ENCODE measurements at places on chromosomes 1 and 21.

- DNase-seq = no peak
Measured at GRCh38 chr1:1087351-1088028, 13.4 kb upstream of the RNF223 start.

- DNase-seq = no peak
Measured at GRCh38 chr1:107794571-107794970, 170.4 kb downstream of the VAV3 start.

DNA sequence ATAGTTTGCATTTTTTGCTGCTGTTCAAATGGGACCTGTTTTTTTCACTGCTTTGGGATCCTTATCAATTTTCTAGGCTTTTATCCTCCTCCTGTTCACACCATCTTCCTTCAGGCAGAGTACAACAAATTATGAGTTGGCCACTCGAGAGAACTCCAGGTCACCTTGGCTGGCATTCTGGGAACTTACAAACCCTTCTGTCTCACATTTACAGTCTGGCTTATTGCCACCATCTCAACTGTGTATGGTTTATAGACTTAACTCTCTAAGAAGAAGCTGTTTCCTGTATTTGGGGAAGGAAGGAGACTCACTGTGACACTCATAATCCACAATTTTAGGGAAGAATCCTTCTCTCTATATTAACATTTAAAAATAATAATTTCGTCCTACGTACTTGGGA is 5.4 kb upstream of the ZNF691 start:
- DNase-seq = no peak

- no peak for DNase-seq
Measured at GRCh38 chr1:30029677-30030076, 693.7 kb downstream of the MATN1 start.

GRCh38 chr1:65233782-65234181 is 75.6 kb upstream of the DNAJC6 start:
- DNase-seq = no peak

DNA sequence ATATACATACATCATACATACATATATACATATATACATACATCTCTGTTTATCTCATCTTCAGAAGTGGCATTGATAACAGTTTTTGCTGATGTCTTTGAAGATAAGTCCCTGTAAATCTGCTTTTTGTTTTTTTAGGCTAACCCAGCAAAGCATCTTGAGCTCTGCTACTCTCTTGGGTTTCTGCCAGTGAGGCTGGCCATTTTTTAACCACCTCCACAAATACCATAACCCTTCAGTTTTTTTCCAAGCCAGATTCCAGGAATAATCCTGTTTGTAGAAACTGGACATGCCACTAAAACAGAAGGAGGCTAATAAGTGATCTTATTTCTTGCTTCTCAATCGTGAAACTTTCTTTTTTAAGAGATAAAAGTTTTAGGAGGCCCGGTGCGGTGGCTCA is 21.6 kb downstream of the SDHC start:
- DNase-seq = no peak

DNA sequence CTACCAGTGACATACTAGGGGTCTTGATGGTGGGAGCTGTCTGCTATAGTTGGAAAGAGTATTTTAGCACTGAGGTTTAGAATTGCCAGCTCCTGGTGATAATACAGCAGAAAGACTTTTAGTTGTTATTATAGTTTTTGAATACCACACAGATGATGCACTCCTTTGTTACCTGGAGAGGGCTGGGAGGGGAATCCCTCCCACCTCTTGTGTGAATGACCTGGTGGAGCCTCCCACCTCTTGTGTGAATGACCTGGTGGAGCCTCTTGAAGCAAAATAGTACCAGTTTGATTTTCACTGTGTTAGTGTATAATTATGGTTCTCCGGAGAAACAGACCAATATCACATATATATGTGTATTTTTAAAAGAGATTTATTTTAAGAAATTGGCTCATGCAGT is 3.3 kb downstream of the DISP1 start:
- no peak for DNase-seq

DNA sequence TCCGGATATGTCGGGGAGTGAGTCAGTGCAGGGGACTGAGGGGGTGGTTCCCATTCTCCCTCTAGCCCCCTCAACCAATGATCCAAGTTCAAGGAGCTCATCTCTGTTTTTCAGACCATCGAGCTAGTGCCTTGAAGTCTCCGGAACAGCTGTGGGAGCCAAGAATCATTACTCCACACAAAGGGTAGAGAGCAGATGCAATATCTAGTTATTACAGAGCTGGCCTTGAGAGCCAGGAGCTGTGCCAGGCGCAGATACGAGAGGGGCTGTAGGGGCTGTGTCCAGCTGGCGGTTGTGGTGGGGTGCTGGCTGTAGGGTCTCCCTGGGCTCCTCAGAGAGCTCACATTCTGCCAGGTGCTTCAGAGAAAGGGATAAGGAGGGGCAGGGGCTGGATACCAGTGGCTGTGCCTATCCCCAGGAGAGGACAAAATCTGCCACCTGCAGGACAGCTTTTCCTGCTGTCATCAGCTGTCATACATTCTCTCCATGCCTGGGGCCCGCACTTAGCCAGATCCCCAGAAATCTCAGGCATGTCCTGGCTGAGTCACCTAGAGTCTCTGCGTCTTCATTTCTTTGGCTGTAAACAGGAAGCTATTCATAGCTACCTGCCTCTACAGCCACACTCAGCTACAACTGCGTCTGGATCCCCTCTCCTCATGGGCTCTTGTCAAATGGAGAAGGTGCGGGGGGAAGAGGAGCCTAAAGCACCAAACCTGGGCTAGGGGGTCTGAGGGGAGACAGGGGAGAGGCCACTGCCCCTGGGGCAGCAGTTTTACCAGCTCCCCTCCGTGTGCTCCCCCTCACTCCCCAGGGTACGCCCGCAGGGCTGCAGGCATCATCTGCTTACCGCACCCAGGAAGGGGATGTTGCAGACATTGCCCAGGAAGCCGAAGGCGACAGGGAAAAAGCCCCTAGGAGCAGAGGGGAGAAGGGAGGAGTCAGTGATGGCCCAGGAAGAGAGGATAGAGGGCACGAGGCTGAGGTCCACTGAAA is 2.4 kb upstream of the KISS1 start:
- no peak for DNase-seq

- DNase-seq = peak; percentile 85
Measured at GRCh38 chr1:33298623-33299277, 22.1 kb downstream of the A3GALT2 start.

DNA sequence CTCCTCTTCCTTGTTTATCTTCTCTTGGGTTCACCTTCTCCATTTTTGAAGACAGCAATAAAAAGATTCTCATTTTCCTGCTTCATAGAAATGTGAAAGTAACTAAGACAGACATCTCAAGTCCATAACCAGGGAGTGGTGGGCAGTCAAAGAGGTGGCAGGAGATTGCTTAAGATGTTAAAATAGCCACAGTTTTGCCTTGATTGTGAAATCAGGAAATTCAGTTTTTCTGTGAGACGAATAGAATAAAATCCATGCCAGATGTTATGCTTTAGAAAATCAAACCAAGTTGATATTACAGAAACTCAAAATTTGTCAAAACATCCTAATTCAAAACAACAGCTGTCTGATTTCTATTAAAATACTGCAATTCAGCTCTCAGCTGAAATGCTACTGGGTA is 57.2 kb downstream of the TNN start:
- DNase-seq = no peak

DNA sequence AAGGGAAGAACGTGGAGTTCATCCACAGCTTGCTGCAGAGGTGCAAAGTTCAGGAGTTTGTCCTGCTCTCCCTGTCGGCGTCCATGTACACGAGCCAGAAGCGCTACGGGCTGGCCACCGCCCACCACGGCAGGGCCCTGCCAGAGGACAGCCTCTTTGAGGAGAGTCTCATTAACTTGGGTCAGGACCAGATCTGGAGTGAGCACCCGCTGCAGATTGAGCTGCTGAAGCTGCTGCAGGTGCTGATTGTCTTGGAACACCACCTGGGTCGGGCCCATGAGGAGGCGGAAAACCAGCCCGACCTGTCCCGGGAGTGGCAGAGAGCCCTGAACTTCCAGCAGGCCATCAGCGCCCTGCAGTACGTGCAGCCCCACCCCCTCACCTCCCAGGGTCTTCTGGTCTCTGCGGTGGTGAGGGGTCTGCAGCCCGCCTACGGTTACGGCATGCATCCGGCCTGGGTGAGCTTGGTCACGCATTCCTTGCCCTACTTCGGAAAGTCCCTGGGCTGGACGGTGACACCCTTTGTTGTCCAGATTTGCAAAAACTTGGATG is 73.8 kb upstream of the MORC3 start:
- no peak for DNase-seq

GRCh38 chr1:49526672-49527071 is 497.1 kb downstream of the AGBL4 start:
- no peak for DNase-seq

- DNase-seq = no peak
Measured at GRCh38 chr1:151811181-151811580, 6.0 kb upstream of the LINGO4 start.

Data from GM13977 (cell line).